Activated T-helper 1 cell treated with anti-CD3 and anti-CD28 coated beads, Interleukin-12 subunit alpha, Interleukin-12 subunit beta, Interleukin-2, Interleukin-4 antibody, amounts not matched to agents 30 ng/mL and 10 ng/mL and 1 ng/mL, durations not matched to agents 14 hours and 24 hours and 36 hours (primary cell): ENCODE measurements at places on chromosomes 6 and 20.

DNA sequence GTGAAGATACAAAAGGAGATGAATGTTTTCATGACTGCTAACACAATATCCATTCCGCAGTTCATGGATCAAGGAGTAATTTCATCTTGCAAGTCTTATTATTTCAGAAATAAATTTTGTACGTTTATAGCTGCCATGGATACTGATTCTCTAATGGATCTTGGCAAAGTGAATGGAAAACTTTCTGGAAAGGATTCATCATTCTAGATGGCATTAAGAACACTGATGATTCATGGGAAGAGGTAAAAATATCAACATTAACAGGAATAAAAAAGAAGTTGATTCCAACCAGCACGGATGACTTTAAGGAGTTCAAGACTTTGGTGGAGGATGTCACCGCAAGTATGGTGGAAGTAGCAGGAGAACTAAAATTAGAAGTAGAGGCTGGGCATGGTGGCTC, 2.8 kb downstream of the HUS1B start:
- DNase-seq: no peak

DNA sequence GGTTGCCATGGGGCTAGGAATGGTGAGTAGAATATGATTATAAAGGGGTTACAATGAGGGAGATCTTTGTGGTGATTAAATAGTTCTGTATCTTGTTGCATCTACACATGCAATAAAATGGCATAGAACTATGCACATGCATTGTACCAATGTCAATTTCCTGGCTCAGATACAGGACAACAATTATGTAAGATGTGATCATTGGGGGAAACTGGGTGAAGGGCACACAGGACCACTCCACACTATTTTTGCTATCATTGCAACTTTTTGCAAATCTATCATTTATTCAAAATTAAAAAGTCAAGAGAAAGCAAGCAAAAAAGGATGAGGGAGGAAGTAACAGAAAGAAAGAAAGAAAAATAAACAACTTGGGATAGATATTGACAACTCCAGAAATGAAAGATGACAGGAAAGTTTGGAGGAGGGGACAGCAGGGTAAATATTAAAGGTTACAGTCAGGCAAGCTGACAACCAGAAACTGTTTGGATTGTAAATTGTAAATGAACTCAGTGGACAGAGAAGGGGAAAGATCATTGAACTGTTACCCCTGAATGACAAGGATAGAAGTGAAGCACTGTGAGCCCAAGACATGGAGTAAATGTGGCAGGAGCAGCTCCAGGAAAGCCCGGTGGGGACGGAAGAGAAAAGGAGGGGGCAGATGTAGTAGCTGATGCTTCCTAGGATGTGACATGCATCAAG, 499.6 kb upstream of the JARID2 start:
- DNase-seq: no peak

DNA sequence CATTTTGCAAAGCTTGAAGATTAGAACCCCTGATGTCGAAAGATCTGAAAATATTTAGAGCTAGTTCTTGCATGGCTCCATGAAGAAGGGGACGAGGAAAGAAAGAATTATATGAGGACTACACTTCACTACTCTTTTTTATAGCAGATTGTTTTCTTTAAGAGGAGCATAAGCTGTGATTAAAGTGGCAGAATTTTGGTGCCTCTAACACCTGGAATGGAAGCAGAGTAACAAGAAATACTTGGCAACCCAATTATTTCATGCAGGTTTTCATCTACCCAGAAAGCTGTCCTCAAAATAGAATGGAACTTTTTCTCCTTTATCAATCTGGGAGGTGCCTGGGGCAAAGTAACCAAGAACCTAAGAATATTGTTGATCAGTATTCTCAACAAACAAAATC, 4.0 kb downstream of the METTL24 start:
- DNase-seq: no peak

DNA sequence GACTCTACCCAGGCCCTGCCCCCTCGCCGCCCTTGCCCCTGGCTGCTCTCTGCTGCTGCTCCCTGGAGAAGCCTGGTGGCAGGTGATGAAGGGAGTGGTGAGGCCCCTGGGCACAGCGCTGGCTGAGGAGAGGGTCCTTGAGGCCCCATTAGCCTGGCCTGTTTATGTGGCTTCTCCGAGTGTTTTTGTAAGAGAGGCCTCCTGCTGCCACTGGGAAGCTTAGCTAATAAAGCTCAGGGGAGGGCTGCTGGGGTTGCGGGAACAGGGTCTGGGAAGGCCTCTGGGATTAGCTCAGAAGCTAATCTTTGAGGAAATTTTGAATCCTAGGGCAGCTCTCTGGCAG, 15.5 kb downstream of the EBF4 start:
- no peak for DNase-seq

- DNase-seq: no peak
Measured at GRCh38 chr6:143694560-143694959, 16.8 kb downstream of the PHACTR2 start.

GRCh38 chr20:3423126-3423525, 15.7 kb upstream of the DNAAF9 start:
- no peak for DNase-seq

- DNase-seq: no peak
Measured at GRCh38 chr6:6176127-6176526, 144.3 kb downstream of the F13A1 start.

- DNase-seq: no peak
Measured at GRCh38 chr6:157434349-157435033, 53.5 kb downstream of the ZDHHC14 start.

- no peak for DNase-seq
Measured at GRCh38 chr20:58069796-58070663, 158.4 kb downstream of the ANKRD60 start.

- no peak for DNase-seq
Measured at GRCh38 chr6:157063176-157063905, 260.0 kb downstream of the TMEM242 start.

- no peak for DNase-seq
Measured at GRCh38 chr6:31460361-31461025, 37.5 kb upstream of the MICB start.

DNA sequence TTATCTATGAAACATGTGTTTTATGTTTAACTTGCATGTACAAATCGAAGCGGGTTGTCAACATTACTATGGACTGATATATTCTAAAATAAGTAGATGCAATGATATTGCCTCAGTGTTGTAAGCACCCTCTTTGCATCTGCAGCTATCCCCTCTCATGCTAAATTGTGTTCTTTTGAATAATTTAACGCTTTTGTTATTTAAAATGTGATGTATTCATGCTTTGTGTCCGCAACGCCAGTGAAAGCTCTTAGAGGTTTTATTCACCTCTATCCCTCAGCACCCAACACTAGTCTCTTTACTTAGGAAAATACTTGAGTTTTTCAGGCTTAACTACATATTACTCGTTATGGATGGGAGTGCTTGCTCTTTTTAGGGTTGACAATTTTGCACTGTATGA, 173.7 kb upstream of the ID4 start:
- no peak for DNase-seq

DNA sequence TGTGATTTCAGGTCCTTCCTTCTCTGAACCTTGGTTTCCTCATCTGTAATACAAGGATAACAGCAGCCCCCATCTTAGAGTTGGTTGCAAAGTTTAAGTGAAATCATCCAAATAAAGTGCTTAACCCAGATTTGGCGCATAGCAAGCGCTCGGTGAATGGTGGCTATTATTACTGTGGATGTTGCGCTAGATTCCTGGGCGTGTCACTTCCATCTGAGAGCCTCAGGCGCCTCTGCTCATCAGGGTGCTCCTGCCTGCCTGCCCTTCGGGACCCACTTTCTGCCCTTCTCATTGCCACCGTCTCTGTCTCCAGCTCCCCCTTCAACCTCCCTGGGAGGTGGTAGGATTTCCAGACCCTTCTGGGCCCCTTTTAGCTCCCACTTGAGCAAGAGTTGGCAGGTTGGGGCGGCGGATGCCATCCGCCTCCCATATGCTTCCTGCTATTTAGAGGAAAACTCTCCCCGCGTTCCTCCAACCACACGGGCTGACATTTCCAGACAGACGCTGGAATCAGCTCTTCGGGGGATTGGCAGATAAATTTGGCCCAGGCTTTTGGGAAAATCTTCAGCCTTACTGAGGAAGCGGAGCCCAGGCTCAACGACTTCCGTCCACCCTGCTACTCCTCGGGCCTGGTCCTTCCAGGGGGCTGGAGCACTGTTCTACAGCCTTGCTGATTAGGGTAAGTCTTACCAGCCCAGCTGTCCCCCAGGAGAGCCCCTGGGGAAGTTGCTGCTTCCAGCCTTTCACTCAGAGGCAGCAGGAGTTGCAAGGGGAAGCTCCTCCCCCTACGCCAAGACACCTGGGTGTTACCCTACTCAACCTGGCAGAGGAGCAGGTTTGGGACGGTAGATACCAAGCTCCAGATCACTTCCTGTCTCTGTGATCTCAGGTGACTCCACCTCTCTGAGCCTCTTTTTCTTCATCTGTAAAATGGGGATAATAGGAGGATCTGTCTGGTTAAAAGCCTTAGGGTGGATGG, 71.5 kb downstream of the DLGAP4 start:
- no peak for DNase-seq

GRCh38 chr6:52667572-52667971, 3.3 kb upstream of the TMEM14A start:
- DNase-seq: no peak

GRCh38 chr20:38501858-38502436, 29.3 kb downstream of the RALGAPB start:
- no peak for DNase-seq

GRCh38 chr6:124983383-124984083, 21.3 kb downstream of the RNF217 start:
- no peak for DNase-seq

GRCh38 chr6:152008779-152009178, 201.3 kb downstream of the ESR1 start:
- DNase-seq: no peak

DNA sequence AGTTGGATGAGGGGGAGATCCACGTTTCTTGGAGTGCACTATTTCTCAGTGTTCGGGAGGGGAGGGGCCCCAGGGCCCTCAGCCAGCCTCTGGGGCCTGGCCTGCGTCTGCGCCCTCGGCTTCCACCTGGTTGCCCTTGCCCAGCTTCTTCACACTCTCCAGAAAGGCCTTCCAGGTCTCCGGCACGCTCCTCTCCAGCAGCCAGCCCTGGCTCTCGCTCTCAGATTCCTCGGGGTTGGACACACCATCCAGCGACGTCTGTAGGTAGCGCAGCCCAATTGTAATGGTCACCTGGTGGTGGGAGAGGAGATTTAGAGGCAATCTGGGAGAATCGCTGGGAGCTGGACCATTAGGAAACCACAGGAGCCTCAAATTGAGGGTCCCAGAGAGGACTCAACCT, 24.2 kb downstream of the PRPH2 start:
- no peak for DNase-seq

- DNase-seq: no peak
Measured at GRCh38 chr6:88157106-88157505, 9.0 kb downstream of the CNR1 start.

DNA sequence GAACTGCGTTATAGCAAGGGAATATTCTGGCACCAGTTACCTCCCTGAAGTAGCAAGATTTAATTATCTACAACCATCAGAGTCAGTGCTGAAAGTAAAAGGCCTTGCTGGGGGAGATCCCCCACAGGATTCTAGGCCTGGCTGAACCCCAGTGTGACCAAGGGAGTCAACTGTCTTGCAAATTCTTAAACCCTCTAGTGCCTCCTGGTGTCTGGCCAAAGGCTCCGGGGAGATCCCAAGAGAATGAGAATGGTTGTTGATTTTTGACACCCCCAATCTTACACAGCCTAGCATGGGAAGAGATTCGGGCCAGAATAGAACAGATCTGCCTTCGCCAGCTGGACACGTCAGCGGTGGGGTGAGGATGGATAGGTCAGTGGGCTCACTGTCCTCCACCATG, 179.4 kb downstream of the ERMARD start:
- no peak for DNase-seq

GRCh38 chr6:118786596-118787453, 107.1 kb upstream of the ASF1A start:
- no peak for DNase-seq

- no peak for DNase-seq
Measured at GRCh38 chr20:37378420-37378784, 32.5 kb downstream of the SRC start.

DNA sequence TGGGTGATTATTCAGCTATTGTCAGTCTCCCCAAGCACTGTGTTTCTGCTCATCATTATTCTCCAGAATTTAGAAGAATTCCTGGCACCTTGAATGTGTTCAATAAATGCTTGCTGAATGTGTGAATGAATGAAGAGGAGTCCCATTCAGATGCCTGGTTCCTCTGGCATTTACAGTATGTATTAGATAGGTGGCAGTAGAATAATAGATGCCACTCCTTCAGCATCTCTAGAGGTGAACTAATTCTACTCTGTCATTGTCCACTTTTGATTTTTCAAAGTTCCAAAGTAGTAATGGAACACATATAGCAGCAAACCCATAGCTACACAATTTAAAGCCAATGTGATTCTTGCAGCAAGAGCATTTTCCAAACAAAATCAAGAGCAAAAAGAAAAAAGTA, 118.9 kb upstream of the CEP162 start:
- no peak for DNase-seq

DNA sequence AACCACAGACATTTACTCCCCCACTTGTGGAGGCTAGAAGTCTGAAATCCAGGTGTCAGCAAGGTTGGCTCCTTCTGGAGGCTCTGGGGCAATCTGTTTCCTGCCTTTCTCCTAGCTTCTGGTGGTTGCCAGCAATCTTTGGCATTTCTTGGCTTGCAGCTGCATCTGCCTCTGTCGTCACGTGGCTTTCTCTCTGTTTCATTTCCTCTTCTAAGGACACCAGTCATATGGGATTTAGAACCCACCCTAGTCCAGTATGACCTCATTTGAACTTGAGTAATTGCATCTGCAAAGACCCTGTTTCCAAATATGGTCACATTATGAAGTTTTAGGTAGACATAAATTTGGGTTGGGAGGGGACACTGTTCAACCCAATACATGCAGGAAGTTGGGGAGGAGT, 56.2 kb upstream of the EPB41L1 start:
- DNase-seq: no peak

DNA sequence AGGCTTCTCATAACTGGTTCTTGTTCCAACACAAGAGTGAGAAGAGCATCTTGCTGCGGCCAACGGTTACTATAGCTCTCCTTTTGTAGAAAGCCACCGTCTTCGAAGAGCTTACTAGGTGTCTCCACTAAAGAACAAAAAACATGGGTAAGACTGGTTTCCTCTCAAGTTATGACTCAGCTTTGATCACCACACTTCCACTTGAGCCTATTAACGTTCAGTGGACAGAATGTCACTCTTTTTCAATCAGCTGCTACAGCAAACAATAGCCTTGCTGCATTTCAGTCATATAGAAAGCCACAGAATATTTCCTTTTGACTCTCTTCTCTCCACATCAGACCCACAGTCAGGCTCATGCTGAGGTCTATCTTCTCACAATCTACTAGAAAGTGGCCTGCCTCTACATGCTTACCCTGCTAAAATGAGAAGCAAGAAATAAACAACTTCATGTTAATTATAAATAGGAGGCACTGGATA, 243.5 kb upstream of the PREP start:
- DNase-seq: peak; percentile 70

DNA sequence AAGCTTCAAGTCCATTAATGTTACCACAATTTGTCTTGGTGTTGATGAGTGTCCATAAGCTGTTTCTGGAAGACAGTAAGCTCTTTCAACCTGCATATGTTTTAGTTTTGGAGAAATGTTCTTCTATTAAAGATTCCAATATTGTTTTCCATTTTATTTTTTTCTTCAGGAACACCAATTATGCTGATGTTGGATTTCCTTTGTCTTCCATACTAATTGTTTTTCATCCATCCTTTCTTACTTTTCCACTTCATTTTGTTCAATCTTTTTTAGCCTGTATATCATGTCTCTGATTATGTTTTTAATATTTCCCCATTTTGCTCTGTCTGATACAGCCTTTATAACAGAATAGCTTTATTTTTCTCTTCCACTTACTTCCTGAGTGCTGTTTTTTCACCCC, 21.9 kb downstream of the SLC13A3 start:
- DNase-seq: no peak
